SW 1271 (cell line): ENCODE measurements at places on chromosomes 3 and 15.

DNA sequence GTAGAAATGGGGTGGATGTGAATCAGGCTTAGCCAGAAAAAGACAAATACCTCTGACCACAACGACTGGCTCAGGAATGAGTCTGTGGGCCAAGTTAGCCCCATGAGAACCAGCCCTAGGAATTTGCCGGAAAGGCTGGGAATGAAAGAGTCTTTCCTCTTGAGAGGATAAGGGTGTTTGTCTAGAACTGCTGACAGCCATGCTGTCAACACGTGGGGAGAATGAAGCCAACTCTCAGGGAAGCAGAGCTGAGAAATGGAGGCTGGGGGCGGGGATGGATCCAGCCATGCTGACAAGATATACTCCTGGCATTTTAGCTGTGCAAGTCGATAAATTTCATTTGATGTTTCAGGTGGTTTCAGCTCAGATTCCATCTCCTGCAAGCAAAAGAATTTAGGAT, 10.6 kb upstream of the SLC6A1 start:
- DNase-seq: no peak

GRCh38 chr15:77094397-77095030, 23.6 kb upstream of the TSPAN3 start:
- DNase-seq: no peak

GRCh38 chr3:87796843-87797185, 262.0 kb downstream of the CGGBP1 start:
- DNase-seq: no peak

GRCh38 chr15:41996921-41997592, 23.8 kb downstream of the PLA2G4E start:
- DNase-seq: no peak

GRCh38 chr15:69039516-69040225, 25.2 kb downstream of the NOX5 start:
- DNase-seq: no peak

GRCh38 chr3:89104499-89104898, 2.9 kb upstream of the EPHA3 start:
- no peak for DNase-seq

DNA sequence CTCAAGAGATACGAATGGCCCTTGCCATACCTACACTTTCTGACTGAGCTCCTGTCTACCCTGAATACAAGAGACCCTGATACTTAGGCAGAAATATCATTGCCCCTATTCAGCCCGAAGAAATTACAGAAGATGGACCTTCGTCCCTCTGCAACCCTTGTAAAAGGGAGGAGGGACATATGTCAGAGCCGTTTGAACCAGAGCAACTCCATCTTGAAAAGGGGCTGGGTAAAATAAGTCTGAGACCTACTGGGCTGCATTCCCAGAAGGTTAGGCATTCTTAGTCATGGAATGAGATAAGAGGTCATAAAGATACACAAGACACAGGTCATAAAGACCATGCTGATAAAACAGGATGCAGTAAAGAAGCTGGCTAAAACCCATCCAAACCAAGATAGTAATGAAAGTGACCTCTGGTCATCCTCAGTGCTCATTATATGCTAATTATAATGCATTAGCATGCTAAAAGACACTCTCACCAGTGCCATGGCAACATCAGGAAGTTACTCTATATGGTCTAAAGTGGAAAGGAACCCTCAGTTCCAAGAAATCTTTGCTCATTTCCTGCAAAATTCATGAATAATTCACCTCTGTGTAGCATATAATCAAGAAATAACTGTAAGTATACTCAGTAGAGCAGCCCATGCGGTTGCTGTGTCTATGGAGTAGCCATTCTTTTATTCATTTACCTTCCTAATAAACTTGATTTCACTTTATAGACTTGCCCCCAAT, 49.7 kb upstream of the GPD1L start:
- no peak for DNase-seq

GRCh38 chr3:73435055-73435454, 189.7 kb downstream of the PDZRN3 start:
- DNase-seq: no peak

GRCh38 chr3:141056751-141057171, 5.6 kb downstream of the SPSB4 start:
- DNase-seq: no peak
